Astrocyte of the hippocampus (primary cell): ENCODE measurements at places on chromosomes 6 and 20.

- no peak for DNase-seq
Observed at GRCh38 chr6:64000818-64001491, 365.4 kb downstream of the PHF3 start.

DNA sequence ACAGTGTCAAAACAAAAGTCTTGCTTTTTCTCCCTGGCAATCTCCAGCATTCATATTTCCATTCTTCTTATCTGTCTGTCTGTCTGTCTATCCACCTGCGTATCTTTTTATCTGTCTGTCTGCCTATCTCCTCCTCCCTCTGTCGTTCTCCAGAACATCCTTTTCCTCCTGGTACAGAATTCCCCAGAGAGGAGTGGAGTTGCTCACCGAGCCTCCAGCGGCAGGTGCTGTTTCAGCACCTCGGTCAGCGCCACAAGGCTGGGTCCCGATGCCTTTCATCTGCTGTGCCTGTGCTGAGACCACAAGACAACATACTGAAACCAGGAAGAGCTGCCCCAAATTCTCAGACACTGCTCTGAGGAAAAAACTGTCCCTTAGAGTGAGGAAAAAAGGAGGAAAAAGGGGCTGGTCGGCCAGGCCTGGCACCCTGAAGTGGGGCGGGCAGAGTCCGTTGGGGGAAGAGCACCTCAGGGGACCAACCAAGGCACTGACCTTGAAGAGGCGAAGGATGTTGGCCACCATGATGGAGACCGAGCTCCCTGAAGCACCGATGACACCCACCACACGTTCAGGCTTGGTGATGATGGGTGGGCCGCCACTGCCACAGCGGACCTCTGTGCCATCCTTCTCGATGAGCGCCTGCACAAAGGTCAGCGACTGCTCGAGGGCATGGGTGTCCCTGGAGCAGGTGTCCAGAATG is 13.3 kb downstream of the GRM4 start:
- peak; percentile 78 for DNase-seq

DNA sequence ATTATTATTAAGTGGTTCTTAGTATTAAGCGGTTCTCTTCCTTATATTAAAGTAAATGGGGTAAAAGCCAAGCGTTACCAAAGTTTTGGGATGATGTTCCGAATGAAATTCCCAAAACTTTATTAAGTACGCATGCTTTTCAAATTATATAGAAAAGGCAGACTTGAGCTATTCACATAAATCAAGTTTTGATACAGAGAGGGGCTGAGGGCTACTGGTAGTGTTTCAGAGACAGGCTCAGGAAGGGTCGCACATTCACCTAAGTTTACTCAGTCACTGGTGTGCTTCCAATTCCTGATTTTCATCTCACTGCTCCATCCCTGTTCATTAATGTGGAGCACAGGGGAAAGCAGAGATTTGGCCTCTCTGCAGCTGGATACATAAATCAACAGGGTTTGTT is 652.2 kb downstream of the QKI start:
- no peak for DNase-seq

- no peak for DNase-seq
Observed at GRCh38 chr6:36751833-36752186, 54.2 kb downstream of the RAB44 start.

- no peak for DNase-seq
Observed at GRCh38 chr6:1412901-1413300, 23.5 kb downstream of the FOXF2 start.

DNA sequence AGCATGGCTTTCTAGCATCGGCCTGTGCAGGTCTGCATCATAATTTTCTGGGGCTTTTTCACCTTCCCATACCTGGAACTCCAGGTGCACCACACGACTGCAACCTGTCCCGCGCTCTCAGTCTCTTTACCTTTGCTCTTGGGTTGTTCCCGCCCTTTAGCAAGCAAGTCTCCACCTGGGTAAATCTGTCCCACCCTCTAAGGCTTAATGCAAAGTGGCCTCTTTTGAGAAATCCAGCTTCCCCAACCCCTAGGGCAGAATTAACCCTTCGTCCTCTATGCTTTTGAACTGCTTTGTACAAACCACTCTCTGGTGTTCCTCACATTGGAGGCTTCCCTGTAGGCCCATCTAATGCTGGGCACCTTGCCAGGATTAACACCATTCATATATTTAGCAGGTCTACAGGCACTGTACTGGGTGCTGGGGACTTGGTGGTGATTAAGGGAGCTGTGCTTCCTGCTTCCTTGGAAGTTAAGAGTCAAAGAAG is 2.8 kb downstream of the ITPR3 start:
- DNase-seq = no peak

DNA sequence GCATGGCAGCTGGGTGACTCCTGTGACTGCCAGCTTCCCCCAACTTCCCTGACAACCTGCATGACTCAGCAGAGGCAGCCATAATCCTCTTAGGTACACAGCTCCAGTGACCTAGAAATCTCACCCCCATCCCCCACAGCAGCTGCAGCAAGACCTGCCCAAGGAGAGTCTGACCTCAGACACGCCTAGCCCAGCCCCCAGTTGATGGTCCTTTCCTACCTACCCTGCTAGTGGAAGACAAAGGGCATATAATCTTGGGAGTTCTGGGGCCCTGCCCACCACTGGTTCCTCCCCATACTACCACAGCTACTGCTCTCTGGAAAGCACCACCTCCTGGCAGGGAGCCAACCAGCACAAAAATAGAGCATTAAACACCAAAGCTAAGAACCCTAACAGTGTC is 90.2 kb downstream of the F13A1 start:
- no peak for DNase-seq

DNA sequence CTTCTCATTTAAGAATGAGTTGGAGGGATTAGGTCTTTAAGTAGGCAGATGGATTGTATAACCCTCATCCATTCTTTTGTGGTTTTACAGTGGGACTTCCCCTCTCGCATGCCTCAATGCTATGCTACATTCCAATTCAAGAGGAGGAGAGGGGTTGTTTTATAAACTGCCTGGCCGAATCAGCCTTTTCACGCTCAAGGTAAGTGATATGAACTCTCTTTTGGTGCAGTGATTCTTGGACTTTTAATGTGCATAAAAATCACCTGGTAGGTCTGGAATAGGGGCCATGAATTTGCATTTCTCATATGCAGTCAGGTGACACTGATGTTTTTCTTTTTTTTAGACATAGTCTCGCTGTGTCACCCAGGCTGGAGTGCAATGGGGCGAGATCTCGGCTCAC is 10.8 kb downstream of the ASXL1 start:
- DNase-seq = peak; percentile 78

- no peak for DNase-seq
Observed at GRCh38 chr6:110714143-110714542, 101.1 kb downstream of the CDK19 start.

DNA sequence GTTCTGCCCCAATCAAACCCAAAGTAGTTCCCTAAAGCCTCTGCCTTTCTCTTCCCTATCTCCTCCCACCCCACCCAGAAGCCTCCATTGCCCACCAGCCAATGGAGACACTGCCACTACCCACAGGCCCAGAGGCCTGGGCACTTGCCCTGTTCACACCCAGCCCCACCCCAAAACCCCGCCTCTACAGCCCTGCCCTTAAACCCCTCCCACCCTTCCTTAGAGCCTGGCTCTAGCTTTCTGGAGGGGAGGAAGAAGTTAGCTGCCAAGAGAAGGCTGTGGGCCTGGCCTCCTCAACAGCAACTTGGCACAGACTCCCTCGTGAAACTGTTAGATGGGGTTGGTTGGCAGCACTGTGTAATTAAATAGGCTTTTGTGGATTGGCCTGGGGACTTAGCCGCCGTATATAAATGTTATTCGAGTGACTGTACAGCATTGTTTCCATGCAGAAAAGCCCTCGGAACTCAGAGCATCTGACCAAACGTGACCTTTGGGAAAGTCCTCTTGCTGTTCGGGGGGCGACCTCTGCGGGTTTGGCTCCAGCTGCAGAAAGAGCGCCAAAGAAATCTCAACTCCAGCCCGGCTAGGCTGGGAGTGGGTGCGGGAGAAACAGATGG is 31.4 kb downstream of the COL11A2 start:
- DNase-seq = peak; percentile 97
